ENCODE measurements at places on chromosomes 1 and 21. TPM values are rescaled to one million over a fixed set of nuclear protein-coding genes. Genes with fewer than 3 reads are reported as not detected.

The BEST4 gene
- 0.76 TPM for polyA plus RNA-seq

The CGN gene
- polyA plus RNA-seq, result 20.4 TPM

The RIIAD1 gene
- not detected for polyA plus RNA-seq

The ADAMTS5 gene
- 0.14 TPM for polyA plus RNA-seq

The TAGLN2 gene
- 142 TPM for polyA plus RNA-seq

The SPRR2B gene
- polyA plus RNA-seq, result not detected

The ALX3 gene
- polyA plus RNA-seq, result 0.20 TPM

The SKI gene
- 8.3 TPM for polyA plus RNA-seq

The CRABP2 gene
- 130 TPM for polyA plus RNA-seq

The TCHH gene
- 0.02 TPM for polyA plus RNA-seq

The IL19 gene
- polyA plus RNA-seq, result not detected

The CFHR3 gene
- polyA plus RNA-seq, result 0.20 TPM

The MAN1C1 gene
- polyA plus RNA-seq, result 14.4 TPM

The TMEM183A gene
- polyA plus RNA-seq, result 160 TPM

The TP73 gene
- polyA plus RNA-seq, result 4.2 TPM

The BRDT gene
- polyA plus RNA-seq, result 0.08 TPM

The TRNAU1AP gene
- 37.1 TPM for polyA plus RNA-seq

The INKA2 gene
- 5.7 TPM for polyA plus RNA-seq

The RGSL1 gene
- polyA plus RNA-seq, result not detected

The AKR7A2 gene
- 48.3 TPM for polyA plus RNA-seq

The NTRK1 gene
- polyA plus RNA-seq, result 0.13 TPM

The LINGO4 gene
- not detected for polyA plus RNA-seq

The LRRC8C gene
- polyA plus RNA-seq, result 0.93 TPM

The SARS1 gene
- 97.1 TPM for polyA plus RNA-seq

The DUSP23 gene
- 122 TPM for polyA plus RNA-seq

The CD1B gene
- not detected for polyA plus RNA-seq

The SYCP1 gene
- not detected for polyA plus RNA-seq

The MATN1 gene
- polyA plus RNA-seq, result 0.12 TPM

The LCE2A gene
- not detected for polyA plus RNA-seq

The LRRC53 gene
- polyA plus RNA-seq, result not detected

The KRTAP23-1 gene
- not detected for polyA plus RNA-seq

The EIF4G3 gene
- 47.5 TPM for polyA plus RNA-seq

The LCE3E gene
- not detected for polyA plus RNA-seq

The C1orf226 gene
- polyA plus RNA-seq, result 9.4 TPM

The RIMS3 gene
- 13.3 TPM for polyA plus RNA-seq
